ENCODE measurements at places on chromosomes 5 and 9.
A peak's percentile ranks its signal among the peaks of the same experiment; 100 is the strongest.

DNA sequence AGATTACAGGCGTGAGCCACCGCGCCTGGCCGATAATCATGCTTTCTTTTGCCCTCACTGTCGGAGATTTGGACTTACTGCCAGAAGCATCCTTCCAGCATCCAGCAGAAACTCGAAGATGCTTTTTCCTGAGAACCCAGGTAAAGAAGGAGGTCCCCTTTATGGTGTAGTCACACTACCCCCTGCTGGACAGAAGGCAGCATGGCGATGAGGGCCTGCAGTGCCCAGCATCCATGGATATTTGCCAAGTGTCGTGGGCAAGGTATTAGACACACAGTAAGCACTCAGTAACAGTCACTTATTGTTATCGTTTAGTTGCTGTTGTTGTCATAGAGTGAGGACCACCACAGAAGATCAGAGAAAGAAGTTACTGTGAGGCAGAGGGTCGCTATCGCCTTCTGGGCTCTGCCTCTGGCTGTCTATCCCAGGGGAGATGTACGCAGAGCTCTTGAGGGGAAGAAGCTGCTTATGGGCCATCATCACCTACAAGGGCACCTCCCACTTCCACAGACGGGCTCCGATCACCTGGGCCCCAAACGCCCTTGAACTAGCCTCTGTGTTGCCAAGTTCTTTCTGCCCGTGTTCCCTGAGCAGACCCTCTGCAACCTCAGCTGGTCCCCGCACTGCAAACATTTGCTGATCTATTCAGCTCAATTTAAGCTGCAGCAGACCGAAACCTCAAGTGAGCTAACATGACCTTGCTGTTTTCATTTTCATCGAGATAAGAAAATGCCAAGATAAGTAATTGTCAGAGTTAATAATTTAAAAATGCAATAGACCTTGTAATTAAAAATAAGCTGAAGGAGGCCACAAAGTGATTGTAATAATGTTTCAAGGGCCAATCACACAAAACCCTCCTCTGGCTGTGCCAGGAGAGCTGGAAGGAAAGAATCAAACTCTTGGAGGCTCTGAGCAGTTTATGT lies 23.9 kb downstream of the C5orf15 start:
- DNase-seq, result peak; percentile 35

- DNase-seq, result no peak
Observed at GRCh38 chr9:20597862-20598261, 24.4 kb downstream of the MLLT3 start.

GRCh38 chr5:96901384-96901783 lies 25.1 kb downstream of the ERAP2 start:
- DNase-seq, result no peak

- no peak for DNase-seq
Observed at GRCh38 chr5:119288379-119289033, 67.3 kb upstream of the TNFAIP8 start.

- no peak for DNase-seq
Observed at GRCh38 chr5:147520450-147520849, 10.6 kb upstream of the DPYSL3 start.

GRCh38 chr9:95029288-95029687 lies 288.2 kb downstream of the FANCC start:
- DNase-seq, result no peak

- DNase-seq, result no peak
Observed at GRCh38 chr9:107007402-107007801, 144.4 kb downstream of the ZNF462 start.

GRCh38 chr5:109826426-109826825 lies 136.7 kb downstream of the MAN2A1 start:
- no peak for DNase-seq

Measured in stimulated activated CD4-positive, alpha-beta T cell treated with anti-CD3 and anti-CD28 coated beads, Interleukin-1b, Interleukin-23, amount 100 ng/mL, for 24 hours (primary cell).